ENCODE measurements at places on chromosomes 2 and 18.
A peak's percentile ranks its signal among the peaks of the same experiment; 100 is the strongest.

- DNase-seq, result no peak
Observed at GRCh38 chr18:27808683-27809082, 368.2 kb downstream of the CDH2 start.

DNA sequence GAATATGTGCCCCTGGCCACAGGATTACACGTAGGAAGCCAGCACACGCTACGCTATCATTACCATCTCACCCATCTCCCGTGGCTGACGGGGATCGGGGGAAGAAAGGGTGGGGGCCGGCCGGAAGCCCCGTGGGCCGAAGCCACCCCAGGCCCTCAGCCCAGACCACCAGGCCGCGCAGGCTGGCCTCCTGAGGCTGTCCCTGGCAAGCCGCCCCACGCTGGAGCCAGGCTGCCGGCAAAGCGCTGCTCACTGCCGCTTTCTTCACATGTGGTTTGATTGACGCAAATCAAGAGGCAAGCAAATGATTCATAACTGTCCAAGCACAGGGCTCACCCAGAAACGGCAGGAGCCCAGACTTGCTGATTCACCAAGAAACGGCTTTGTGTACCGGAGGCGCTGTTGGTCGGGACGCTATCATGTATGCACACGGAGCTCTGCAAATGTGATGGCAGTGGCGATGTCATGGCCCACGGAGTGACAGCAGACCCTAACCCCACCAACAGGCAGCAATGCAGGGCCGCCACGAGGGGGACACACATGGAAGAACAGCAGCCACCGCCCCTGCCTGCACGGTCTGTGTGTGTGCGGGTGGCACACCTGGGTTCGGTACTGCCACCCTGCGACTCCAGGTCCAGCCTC lies 125.7 kb downstream of the HDAC4 start:
- DNase-seq, result peak; percentile 51

DNA sequence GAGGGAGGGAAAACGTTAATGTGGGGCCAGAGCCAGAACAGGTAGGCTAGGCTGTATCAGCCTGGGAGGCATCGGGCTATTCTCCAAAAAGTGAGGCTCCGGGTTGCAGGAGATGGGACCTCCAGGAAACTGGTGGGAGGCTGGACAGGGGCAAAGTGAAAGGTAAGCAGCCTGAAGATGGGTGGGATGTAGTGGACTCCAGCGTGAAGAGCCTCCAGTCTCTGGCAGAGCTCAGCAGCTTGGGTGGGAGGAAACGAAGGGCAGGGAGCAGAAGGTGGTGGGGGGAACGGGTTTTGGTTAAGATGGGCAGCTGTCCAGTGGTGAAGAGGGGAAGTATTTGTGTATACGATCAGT lies 3.1 kb upstream of the EMX1 start:
- DNase-seq, result no peak

DNA sequence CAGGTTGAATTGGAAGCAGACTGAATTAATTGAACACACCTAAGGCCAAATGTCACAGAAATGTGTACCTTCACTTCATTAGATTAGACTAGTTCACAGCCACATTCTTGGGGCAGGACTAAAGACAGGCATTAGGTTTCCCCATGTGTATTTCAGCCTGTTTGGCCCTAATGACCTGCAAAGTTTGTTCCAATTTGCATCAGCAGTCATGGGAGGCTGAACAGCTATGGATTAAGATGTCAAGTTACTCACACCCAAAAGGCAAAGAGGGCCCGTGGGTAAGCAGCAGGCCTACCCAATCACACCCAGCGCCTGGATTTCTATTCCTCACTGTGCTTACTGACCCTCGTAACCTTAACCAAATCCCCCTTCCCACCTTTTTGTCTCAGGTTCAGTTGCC lies 99.6 kb upstream of the RIOK3 start:
- no peak for DNase-seq

DNA sequence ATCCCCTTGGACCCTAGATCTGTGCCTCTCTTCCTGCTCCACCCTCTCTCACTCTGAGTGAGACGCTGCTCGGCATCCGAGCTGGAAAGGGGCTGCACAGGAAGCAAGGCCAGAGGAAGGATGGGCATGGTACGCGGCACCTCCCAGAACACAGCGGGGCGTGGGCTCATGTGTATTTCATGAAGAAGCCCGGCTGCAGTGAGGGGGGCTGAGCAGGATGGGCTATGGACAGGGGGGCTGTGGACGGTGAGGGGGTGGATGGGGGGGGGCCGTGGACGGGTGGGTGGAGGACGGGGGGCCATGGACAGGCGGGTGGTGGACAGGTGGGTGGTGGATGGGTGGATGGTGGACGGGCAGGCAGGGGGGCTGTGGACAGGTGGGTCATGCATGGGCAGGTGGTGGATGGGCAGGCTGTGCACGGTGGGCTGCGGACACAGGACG lies 28.5 kb downstream of the SLC66A2 start:
- no peak for DNase-seq

DNA sequence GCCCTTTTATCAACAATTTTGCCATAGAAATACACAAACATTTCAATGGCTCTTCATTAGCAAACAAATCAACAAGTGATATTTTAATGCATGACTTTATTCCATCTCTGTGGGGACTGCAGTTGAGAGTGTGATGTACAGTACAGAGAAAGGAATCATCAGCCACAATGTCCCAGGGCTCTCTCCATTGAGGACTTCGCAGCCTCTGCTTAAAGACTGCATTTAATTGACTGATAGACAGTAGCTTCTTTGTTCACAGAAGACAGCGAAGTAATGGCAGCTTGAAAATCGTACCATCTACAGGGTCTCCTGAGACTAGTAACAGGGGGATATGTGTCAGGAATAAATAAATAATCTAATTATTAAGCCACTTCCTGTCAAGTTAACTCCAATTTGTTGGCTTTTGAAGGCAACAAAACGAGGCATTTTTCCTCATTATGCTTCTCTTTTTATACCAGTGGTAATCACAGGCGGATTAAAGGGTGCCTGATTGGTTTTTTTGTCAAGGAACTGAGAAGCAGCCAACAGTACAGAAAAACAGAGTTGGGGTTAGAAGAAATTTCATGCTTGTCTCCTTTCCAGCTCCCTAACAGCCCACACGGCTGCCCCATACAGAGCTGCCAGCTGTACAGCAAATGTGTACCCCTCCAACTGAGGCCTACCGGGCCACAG lies 164.3 kb downstream of the ZNF521 start:
- DNase-seq, result no peak

GRCh38 chr18:50654658-50655550 lies 95.0 kb downstream of the MAPK4 start:
- no peak for DNase-seq

- no peak for DNase-seq
Observed at GRCh38 chr2:237096201-237096600, 10.5 kb downstream of the COPS8 start.

DNA sequence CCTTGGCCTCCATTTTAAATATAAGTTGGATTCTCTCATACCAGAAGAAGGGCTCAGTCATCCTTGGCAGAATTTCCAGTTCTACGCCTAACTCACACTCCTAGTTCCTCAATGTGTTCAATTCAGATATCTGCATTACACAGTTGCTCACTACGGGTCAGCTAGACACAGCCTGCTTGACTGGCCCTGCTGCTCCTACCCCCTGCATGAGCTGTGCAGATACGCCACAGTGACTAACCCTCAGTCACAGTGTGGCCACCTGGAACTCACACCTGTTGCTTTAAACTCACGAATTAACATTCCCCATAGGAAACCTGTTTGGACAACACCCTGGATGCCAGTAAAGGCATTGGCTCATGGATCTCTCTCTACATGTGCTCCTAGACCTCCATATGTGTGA lies 429.6 kb downstream of the NCKAP5 start:
- DNase-seq, result no peak

DNA sequence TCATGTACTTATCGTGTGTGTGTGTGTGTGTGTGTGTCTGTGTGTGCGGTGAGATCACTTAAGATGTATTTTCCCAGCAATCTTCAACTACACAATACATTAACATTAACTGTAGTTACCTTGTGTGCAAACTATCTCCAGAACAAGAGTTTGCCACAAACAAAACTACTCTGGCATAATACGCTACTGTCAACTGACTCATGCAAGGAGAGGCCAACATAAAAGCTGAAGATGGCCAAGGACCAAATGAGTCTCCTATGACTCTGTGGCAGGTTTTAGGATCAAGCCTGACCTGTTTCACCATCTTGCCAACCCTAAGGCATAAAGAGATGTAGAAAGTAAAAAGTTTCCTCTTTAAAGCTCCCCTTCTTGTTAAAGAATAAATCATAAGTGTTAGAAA lies 20.1 kb downstream of the CYB5A start:
- no peak for DNase-seq

- DNase-seq, result peak; percentile 13
Observed at GRCh38 chr2:31297751-31298150, 63.8 kb downstream of the EHD3 start.

- no peak for DNase-seq
Observed at GRCh38 chr2:47152803-47153202, 2.3 kb downstream of the STPG4 start.

DNA sequence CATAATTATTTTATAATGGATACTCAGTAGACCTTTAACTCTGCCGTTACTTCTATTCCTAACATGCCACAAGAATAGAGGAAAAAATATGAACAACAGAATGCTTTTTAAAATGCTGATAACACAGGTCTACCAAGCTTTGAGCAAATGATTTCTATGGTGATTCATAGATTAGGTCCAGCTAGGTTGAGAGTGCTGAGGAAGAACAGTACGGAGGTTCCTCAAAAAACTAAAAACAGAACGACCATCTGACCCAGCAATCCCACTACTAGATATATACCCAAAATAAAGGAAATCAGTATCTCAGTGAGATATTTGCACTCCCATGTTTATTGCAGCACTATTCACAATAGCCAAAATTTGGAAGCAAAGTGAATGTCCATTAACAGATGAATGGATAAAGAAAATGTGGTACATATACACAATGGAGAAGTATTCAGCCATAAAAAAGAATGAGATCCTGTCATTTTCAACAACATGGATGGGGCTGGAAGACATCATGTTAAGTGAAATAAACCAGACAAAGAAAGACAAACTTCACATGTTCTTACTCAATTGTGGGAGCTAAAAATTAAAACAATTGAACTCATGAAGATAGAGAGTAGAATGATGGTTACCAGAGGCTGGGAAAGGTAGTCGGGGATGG lies 111.6 kb upstream of the SERTAD2 start:
- DNase-seq, result no peak

GRCh38 chr2:28643327-28643726 lies 108.3 kb upstream of the PPP1CB start:
- DNase-seq, result no peak

GRCh38 chr18:28372186-28372585 lies 195.3 kb upstream of the CDH2 start:
- DNase-seq, result no peak

DNA sequence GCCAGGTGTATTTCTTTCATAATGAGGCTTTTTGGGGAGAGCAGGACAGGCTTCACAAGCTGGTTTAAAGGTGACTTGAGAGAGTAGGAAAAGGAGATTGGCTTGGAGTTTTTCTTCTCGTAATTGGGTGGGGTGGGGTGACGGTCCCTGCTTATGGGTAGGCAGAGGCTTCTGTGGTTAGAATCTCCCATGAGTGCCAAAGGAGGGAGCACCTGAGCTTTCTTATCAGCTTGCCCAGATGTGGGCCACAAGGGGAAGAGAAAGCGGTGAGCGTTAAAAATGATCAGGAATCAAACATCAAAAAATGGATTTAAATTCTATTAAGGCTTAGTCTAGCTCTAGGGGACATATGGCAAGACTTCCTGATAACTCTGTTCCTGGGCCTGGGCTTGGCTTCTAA lies 9.7 kb upstream of the PNPT1 start:
- no peak for DNase-seq

DNA sequence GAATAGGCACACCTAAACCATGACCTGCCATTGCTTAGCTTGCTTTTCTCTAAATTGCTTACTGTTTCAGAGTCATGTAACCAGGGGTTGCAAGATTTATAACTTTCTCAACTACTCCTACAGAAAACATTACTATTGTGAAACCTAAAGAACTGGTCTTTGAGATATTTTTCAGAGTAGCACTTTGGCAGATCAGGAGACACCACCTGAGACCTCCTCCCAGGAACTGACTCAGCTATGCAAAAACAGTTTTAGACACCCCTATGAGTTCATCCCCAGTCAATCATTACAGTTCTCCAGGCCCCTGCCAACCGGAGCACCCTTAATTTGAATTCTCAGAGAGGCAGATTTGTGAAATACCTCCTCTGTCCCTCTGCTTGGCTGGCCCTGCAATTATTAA lies 80.3 kb downstream of the MBOAT2 start:
- DNase-seq, result no peak

DNA sequence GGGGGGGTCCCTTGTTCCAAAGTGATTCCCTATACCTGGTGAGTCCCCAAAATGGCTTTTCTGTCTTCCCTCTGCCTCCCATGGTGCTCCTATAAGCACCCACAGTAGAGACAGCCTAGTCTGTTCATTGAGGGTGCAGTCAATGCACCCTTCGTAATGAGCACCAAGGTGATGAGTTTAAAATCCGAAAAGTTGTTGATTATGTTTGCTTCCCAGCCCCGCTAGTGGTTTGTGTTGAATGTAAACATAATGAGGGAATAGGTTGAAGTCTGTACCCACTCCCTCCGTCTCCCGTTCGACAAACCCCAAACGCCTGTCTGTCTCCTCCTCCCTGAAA lies 2.3 kb downstream of the FOSL2 start:
- DNase-seq, result no peak

DNA sequence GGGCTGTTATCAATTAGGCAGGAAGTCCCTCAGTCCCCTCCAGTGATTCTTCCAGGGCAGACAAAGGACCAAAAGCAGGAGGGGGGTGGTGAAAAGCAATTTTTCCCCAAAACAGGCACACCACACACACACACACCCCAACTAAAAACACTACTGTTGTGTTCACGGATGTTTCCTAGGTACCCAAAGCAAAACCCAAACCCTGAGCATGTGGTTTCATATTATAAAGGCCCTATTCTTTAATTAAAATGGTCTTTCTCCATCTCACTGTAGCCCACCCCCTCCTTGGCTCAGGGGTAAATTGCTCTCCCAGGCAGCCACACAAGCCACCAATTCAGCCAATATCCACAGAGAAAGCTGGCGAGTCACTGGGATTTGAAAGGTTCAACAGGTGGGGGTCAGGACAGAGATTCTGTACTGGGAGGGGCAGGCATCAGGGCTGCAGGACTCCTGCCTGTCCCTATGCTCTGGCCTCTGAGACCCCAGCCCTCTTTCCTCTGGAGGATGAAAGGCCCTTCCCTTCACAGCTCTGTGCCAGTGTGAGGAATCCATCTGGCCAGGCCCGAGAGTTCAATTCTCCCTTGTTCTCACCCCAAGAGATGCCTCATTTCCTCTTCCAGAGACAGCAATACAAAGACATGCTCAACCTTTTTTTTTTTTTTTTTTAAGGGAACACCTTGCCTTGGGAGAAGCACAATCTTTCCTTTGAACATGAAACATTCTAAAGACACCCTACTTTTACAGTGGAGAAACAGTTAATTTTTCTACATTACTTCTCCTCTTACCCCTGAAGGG lies 43.6 kb downstream of the SPRED2 start:
- no peak for DNase-seq

DNA sequence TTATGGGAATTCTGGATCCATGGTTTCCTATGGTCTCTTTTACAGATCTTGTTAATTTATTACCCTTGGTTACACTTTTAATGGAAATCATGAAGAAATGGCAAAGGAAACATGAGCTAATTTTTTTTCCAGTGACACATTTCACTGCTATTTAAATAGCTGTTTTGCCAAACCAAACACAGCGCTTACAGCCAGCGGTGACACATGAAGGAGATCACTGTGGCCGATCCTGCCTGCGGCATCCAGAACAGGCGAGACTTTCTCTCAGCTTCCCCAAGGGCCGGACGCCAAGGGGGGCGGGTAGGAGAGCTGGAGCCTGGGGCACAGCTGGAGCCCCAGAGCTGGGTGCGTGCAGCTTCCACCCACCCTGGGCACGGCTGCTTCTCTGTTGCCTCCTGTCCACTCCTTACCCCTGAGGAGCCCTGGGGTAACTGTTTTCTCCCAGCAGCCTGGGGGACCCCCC lies 81.4 kb upstream of the PKDCC start:
- DNase-seq, result no peak
